Activated T-helper 17 cell treated with anti-CD3 and anti-CD28 coated beads, Interleukin-2, amount 50 U/mL, for 72 hours (primary cell): ENCODE measurements at places on chromosomes 3 and 15. TPM values are rescaled to one million over a fixed set of nuclear protein-coding genes. Genes with fewer than 3 reads are reported as not detected.

C15orf61 gene
- total RNA-seq = 2.9 TPM

IL17RB gene
- total RNA-seq = 1.8 TPM

MEX3B gene
- 0.54 TPM for total RNA-seq

PSTPIP1 gene
- 125 TPM for total RNA-seq

CCDC39 gene
- not detected for total RNA-seq
